ENCODE measurements at places on chromosomes 12 and 14.

DNA sequence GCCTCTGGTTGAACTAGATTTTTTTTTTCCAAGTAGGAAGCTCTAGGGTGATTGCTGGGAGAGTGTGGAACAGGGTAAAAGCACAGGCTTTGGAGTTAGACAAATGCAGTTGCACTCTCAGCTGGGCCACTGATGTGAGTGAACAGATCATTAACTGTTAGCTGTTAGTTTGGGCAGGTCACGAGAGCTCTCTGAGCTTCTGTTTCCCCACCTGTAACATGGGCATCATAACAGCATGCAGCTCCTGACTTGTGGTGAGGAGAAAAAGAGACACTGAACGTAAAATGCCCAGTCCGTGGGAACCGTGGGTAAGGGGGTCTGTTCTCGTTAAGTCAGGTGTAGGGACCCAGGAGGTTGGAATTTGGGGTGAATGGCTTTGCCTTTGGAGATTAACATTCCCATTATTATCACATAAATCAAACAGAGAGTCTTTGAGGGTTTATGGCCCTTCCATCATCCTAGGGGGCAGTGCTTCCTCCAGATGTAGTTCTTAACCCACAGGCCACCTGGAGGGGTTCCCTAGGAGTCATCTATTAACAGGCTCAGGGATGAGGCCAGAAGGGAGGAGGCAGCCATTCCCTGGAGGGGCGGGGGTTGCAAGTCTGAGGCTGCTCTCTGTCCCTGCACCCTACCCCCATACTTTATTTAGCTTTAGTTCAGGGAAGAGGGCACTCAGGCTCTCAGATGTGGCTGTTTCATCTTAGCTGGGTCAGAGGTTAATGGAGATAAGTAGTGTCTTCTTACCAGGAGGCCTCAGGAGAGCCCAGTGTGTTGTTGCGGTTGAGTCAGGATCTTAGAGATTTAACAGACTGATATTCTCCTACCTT, 135.2 kb downstream of the DACT1 start:
- no peak for DNase-seq

- no peak for DNase-seq
Observed at GRCh38 chr14:39383026-39383660, 49.1 kb downstream of the FBXO33 start.

DNA sequence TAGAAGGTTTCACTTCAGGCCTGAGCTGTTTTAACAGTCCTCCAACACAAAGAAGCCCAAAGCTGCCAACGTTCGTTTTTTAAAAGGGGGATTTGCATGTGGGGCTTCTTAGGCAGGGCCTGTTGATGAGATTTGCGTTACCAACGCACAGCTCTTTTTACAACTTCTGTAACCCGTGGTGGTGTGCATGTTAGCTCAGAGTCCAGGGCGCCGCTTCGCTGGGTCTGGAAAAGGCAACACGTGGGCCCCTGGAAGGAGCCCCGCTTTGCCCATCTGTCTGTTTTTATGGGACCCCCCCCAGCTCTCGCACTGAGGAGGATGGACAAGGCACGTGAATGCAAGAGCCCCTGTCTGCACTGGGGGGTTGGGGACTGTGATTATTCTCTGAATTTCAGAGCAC, 84.0 kb downstream of the ESR2 start:
- no peak for DNase-seq

DNA sequence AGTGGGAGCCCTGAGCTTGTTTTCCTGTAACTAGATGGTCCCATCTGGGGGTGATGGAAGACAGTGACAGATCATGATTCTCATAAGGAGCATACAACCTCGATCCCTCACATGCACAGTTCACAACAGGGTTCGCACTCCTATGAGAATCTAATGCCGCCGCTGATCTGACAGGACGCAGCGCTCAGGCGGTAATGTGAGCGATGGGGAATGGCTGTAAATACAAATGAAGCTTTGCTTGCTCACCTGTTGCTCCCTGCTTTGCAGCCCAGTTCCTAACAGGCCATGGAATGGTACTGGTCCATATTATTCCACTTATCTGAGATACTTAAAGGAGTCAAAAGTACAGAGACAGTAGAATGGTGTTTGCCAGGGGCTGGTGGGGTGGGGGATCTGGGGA, 9.9 kb upstream of the CEP83 start:
- no peak for DNase-seq

DNA sequence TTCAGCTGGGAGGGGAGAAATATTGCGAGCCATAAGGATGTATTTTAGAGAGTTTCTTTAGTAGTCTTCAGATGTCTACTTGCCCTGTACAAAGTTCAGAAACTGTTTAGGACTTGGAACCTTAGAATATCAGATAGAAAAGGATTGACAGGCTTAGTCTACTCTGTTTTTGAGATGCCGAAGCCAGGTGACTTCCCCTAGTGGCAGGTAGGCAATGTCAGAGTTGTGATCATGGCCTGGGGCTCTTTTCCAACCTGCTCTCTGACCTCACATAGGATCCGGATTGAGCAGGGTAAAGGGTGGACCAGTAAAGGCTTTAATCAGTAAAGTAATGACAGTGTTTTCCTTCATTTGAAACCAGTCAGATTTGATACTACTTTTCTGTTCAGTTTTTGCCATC, 59.6 kb downstream of the PRKCH start:
- no peak for DNase-seq

DNA sequence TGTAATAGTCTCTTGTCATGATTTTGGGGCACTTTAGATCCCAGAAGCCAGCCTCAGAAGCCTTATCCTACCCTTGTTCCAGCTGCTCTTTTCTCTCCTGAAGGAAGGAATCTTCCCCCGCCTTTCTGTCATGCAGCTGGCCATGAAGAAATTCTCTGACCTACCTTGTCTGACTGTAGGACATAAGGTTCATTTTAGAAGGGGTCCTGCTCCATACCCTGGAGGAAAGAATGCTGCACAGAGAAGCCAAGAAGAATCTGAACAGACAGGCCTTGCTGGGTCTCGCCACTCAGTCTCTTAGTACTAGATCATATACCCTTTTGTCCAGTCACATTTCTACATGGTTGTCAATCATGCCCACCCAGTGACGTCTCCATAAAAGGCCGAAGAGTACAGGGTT, 6.2 kb upstream of the TMCC3 start:
- no peak for DNase-seq

DNA sequence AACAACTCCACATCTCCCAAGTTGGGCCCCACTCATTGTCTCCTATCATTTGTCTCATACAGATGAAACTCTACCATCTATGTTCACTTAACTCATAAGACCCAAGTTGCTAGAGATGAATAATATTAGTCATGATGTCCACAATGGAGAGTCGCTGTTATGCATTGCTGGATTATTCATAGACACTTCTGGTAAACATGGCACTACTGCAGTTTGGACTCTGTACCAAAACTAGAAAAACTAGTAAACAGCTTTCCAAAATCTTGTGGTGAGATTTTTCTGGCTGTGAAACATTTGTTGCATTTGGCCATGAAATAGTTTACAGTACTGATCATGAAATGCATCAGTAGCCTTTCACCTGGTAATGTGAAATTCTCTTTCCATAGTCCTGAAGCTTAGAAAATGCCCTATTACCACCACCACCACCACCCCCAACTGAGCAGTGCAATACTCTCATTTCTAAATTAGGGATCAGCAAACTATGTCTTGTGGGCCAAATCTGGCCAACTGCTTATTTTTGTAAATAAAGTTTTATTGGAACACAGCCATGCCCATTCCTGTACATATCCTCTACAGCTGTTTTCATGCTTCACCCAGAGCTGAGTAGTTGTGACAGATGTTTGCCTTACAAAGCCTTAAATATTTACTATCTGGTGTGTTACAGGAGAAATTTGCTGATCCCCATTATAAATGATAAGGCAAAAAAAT, 236.5 kb downstream of the DPF3 start:
- no peak for DNase-seq
